ENCODE measurements at places on chromosomes 16 and 17.

GRCh38 chr17:77646046-77646430 lies 312.5 kb upstream of the TNRC6C start:
- no peak for DNase-seq

GRCh38 chr17:10285896-10286295 lies 86.9 kb downstream of the MYH13 start:
- no peak for DNase-seq

GRCh38 chr16:65119435-65119834 lies 2.4 kb downstream of the CDH11 start:
- no peak for DNase-seq

- DNase-seq: no peak
Observed at GRCh38 chr16:1291576-1291974, 17.9 kb upstream of the UBE2I start.

GRCh38 chr16:29694384-29695195 lies 15.6 kb downstream of the QPRT start:
- DNase-seq: no peak

Data from HFF-Myc (cell line).